ENCODE measurements at places on chromosomes 2 and 18. TPM values are rescaled to one million over a fixed set of nuclear protein-coding genes. Genes with fewer than 3 reads are reported as not detected.

Gene ARHGAP28
- total RNA-seq, result not detected

DNA sequence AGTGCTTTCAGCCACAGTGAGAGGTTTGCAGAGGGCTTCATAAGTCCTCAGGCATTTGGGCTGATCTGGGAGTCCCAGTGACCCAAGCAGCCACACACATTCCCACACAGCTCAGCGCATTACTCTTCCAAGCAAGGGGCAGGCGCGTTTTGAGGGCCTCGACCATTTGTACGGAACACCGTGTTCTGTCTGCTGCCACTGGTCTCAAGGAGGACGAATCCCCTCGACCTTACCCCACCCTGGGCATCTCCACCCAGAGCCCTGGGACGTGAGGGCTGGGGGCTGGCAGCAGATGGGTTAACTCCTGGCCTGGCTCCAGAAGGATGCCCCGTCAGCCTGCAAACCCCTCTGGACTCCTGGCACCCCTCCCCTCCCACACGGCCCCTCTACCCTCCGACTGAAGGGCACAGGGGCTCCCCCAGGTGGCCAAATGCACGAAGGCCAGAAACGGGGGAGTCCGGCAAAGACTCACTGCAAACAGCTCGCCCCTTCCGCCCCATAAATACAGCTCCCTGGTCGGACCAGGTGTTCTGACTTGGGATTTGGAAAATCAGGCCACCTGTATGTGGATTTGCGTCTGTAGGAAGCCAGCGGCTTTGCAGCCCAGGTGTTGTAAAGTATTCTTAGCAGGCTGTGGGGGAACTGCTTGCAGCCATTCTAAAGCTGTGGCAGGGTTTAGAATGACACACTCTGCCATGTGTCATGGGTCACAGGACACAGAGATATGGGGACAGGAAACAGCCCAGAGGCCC, 33.6 kb upstream of the PTMA start:
- peak overlapping the region; percentile 69 for H3K27ac ChIP-seq
- H3K4me3 ChIP-seq, result no peak overlapping the region
- peaks cover 51% of the 10 kb centered on the region for H3K4me1 ChIP-seq
- no peaks in the 10 kb centered on the region for H3K27me3 ChIP-seq

DNA sequence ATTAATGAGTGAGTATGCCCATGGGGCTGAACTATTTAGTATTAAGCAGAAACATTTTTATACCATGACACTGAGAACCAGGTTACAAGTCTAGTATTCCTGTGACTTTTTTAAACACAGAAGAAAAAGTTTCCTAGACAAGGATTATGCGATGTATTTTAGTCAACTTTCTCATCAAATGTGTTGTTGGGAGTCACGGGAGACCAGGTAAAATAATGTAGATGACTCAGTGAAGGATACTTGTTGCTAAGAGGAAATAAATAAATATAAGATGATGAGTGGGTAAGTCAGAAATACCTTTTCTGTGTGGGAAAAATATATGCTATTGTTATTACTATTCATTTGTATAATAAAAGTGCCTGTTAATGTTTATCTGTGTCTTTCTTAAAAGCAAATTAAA, 23.4 kb downstream of the MBD5 start:
- no peaks in the 10 kb centered on the region for H3K36me3 ChIP-seq
- no peaks in the 10 kb centered on the region for H3K4me1 ChIP-seq
- H3K4me3 ChIP-seq, result no peak overlapping the region
- no peak for DNase-seq
- no peaks in the 10 kb centered on the region for H3K27me3 ChIP-seq
- no peak overlapping the region for H3K27ac ChIP-seq

DNA sequence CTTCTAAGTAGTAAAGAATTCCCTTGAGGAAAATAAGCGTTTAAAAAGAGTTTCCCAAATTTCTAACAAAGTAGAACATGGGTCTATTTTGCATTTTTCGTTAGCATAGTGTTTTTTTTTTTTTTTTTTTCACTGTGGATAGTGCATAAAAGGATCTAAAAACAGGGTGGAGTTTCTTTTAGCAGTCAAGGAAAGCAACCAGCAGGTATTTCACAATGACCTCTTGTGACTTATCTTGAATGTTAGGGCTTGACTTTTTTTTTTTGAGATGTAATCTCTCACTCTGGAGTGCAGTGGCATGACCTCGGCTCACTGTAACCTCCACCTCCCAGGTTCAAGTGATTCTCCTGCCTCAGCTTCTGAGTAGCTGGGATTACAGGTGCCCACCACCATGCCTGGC, 14.9 kb upstream of the DGKD start:
- no peaks in the 10 kb centered on the region for H3K36me3 ChIP-seq
- H3K4me3 ChIP-seq, result no peak overlapping the region
- DNase-seq, result no peak
- H3K4me1 ChIP-seq, result peaks cover 15% of the 10 kb centered on the region

Gene COLEC11
- total RNA-seq, result 0.61 TPM

- H3K27me3 ChIP-seq, result no peaks in the 10 kb centered on the region
- H3K27ac ChIP-seq, result no peak overlapping the region
- H3K4me3 ChIP-seq, result no peak overlapping the region
- no peak for DNase-seq
- no peaks in the 10 kb centered on the region for H3K36me3 ChIP-seq
- no peaks in the 10 kb centered on the region for H3K4me1 ChIP-seq
These were observed 275.1 kb downstream of the AGPS start for GRCh38 chr2:177667626-177668025.

DNA sequence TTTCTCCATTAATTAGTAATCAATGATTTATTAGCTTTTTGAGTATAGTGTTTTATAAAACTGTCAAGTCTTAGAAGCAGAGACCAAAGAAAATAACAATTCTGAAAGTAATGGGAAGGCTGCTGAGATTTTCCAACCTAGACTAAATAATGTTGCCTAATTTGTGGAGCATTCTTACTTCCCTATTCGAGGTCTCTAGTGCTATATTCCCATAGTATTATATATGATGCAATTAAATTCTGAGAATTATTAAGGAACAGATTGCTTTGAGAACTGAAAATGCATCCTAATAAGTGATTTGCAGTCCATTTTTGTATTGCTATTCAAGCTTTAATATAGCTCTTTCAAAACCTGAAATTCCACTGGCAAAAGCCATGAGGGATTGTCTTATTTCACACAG, 27.7 kb upstream of the DOCK10 start:
- no peak overlapping the region for H3K27ac ChIP-seq
- H3K4me1 ChIP-seq, result no peaks in the 10 kb centered on the region
- H3K36me3 ChIP-seq, result no peaks in the 10 kb centered on the region
- no peak for DNase-seq
- H3K4me3 ChIP-seq, result no peak overlapping the region

DNA sequence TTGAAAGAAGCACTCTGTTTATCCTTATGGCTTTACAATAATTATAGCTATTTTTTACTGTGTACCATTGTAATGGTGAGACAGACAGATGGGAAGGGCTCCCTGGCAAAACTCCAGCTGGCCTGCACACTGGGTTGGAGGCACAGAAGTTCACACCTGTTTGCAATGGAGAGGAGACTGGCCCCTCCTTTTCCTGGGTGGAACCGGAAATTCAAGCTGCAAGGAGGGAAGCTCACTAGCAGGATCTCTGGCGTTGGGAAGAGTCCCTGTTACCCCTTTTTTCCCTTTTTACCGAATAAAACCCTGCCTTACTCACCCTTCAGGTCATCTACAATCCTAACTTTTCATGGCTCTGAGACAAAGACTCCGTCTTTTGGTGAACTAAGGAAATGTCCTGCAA, 100.3 kb upstream of the TFPI start:
- DNase-seq, result no peak
- H3K36me3 ChIP-seq, result no peaks in the 10 kb centered on the region
- no peaks in the 10 kb centered on the region for H3K27me3 ChIP-seq
- no peak overlapping the region for H3K27ac ChIP-seq
- no peaks in the 10 kb centered on the region for H3K4me1 ChIP-seq

- no peaks in the 10 kb centered on the region for H3K27me3 ChIP-seq
- H3K4me3 ChIP-seq, result no peak overlapping the region
- no peaks in the 10 kb centered on the region for H3K4me1 ChIP-seq
- H3K36me3 ChIP-seq, result no peaks in the 10 kb centered on the region
These were observed 46.9 kb downstream of the PDE11A start for GRCh38 chr2:178025551-178026185.

Gene RAMP1
- total RNA-seq, result 11.0 TPM

Gene SERPINB8
- 12.9 TPM for total RNA-seq

DNA sequence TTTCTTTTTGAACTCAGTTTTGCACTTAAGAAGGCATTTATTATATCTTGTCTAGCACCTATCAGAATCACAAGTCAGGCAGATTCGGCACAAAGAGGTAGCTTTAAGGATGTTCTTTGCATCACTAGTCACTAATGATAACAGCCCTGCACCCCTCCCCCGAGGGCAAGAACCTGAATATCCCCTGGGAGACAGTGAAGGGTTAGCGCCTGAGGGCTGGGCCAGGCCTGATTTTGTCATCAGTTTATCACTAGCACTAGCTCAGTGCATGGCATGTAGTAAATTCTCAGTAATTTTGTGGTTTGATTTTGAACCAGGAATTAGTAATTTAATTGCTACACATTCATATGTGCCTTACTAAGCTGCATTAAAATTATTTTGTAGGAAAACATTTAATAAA, 23.9 kb upstream of the HS6ST1 start:
- no peak overlapping the region for H3K27ac ChIP-seq
- no peaks in the 10 kb centered on the region for H3K36me3 ChIP-seq
- H3K4me3 ChIP-seq, result no peak overlapping the region
- H3K4me1 ChIP-seq, result no peaks in the 10 kb centered on the region
- no peak for DNase-seq
- H3K27me3 ChIP-seq, result no peaks in the 10 kb centered on the region

- H3K4me3 ChIP-seq, result no peak overlapping the region
- peaks cover 53% of the 10 kb centered on the region for H3K36me3 ChIP-seq
- no peak for DNase-seq
- H3K27me3 ChIP-seq, result no peaks in the 10 kb centered on the region
- peaks cover 8% of the 10 kb centered on the region for H3K4me1 ChIP-seq
These were observed 23.1 kb downstream of the RAB12 start for GRCh38 chr18:8632386-8632785.

- no peak overlapping the region for H3K4me3 ChIP-seq
- peaks cover 18% of the 10 kb centered on the region for H3K4me1 ChIP-seq
- no peak for DNase-seq
- H3K36me3 ChIP-seq, result no peaks in the 10 kb centered on the region
- H3K27me3 ChIP-seq, result no peaks in the 10 kb centered on the region
These were observed 15.1 kb downstream of the SH2D6 start for GRCh38 chr2:85433511-85434089.

Gene ALPI
- not detected for total RNA-seq

Data from natural killer cell (primary cell).